Stimulated activated CD8-positive, alpha-beta memory T cell treated with anti-CD3 and anti-CD28 coated beads, Interleukin-4, amount 100 ng/mL, for 1 hour (primary cell): ENCODE measurements at places on chromosomes 5 and 9.

DNA sequence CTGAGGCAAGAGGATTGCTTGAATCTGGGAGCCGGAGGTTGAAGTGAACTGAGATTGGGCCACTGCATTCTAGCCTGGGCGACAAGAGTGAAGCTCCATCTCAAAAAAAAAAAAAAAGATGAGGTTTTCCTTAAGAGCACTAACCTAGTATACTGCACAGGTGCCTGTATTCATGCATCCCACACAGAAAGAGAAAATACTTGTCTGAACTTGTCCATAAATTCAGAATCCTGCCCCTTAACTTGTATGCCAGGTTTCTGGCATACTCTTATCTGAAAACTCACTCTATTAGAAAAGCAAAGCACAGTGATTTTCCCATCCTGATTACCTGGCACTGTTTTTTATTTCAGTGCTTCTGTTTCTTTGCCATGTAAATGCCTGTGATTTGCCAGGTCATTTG lies 125.3 kb upstream of the CDKN2B start:
- no peak for DNase-seq

DNA sequence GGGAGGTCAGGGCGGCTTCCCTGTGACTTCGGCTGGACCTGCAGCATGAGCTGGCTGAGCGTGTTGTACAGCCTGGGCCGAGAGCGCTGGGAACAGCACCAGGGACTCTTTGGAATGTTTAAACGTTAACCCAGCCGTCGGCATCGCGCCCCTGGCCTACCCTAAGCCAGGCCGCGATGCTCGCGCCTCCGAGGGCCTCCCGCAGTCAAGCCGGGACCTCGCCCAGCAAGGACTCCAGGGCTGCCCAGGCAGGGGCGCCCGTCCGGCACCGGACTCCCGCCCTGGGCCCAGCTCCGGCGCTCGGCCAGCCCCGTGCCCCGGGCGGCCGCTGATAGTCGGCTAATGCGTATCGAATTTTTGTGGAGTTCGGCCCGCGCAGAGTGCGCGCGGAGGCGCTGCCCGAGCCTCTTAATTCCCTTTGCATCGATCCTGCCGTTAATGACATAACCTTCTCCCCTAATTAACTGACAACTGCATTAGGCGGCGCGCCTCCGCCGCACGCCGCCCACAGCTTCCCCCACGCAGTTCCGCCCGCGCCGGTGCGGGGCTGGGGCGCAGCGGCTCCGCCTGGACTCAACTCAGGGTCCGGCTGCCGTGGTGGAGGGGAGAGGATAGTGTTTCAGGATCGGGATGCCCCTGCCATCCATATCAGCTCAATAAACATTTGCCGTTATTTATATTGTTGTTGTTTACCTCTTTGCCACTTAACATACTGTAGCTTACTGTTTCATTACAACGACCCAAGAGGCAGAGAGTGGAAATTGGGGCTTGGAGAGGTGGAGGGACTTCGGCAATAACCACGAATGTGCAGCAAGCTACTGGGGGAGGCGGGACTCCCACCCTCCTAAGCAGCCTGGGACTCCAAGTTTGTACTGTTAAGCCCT lies 28.8 kb upstream of the CDC23 start:
- DNase-seq = no peak

DNA sequence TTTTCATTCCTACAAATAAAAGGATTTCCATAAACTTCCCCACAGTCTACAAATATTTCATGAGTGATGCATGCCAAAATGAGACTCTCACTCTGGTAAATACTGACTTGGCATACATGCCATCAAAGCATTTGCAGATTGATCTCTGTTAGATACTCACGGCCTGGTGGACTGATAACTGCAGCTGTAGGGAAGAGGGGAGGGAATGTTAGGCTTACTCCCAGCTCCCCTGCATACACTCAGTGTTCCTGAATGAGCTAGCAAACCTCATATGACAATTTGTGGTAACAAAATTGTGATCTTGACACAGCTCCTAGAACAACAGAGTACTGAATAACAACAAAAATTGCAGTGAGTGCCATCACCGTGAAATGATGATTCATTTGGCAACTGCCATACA lies 435.3 kb downstream of the NR2F1-AS1 start:
- no peak for DNase-seq

DNA sequence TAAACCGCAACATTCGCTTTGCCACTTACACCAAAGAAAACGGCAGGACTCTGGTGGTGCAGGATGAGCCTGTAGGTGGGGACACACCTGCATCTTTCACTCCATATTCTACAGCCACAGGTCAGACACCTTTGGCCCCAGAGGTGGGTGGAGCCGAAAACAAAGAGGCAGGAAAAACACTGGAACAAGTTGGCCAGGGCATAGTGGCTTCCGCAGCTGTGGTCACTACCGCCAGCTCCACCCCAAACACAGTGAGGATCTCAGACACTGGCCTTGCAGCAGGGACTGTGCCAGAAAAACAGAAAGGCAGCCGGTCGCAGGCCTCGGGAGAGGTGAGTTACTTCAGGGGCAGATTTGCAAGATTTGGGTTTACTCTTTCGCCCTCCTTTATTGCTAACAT lies 33.8 kb downstream of the KDM3B start:
- DNase-seq = no peak

DNA sequence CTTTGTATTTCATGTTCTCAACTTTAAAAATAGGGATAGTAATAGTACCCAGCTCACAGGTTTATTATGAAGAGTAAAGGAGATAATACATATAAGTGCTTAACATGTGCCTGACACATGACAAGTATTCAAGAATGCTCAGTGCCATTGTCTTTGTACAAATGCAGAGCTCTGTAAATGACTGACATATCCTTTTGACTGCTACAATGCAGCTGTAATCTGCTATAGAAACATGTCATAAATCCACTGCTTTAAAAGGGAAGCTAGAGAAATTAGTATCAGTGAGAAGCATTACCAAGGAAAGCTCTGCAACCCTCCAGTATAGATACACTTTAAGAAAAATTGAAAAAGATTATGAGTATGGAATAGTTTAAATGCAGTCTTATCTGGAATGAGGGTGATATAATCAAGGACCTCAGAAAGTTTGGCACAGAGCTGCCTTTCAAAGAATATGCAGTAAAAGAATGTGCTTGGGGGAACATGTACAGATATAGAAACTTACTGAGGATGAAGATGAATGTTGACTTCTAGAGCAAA lies 17.9 kb downstream of the ERAP1 start:
- DNase-seq = no peak

DNA sequence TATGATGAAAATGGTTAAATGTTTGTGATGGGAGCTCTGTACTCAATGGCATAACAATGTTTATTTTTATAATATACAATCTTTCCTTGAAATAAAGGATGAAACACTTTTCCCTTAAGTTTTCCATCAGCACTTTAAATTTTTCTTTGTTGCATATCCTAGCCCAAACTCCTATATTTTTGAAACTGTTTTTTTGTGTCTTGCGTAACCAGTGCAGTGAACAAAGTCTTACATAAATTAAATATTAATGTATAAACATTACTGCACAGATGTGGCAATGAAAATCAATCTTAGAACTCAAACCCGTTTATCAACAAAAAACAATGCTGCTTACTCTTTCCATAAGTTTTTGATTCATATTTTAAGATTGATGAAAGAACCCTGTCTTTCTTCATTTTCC lies 34.1 kb upstream of the IL31RA start:
- DNase-seq = no peak

DNA sequence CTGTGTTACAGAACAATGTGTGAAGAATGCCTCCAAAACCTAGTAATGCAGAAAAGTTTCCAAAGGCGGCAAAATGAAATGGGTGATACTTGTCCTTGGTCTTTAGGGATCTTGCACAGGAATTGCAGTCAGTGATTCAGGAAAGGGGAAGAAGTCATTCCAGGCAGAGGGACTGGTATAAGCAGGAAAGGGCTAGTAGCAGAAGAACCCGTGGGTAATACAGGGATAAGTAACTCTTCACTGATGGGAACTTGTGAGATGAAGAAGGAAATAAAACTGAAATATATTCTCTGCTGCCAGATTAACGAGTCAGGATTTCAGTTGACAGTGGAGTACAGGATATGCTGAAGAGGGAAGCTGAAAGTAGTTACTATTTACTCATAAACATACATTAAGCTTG lies 1.2 kb downstream of the SRFBP1 start:
- no peak for DNase-seq

- DNase-seq = no peak
These were observed 368.0 kb upstream of the GRIN3A start for GRCh38 chr9:102106439-102106838.

DNA sequence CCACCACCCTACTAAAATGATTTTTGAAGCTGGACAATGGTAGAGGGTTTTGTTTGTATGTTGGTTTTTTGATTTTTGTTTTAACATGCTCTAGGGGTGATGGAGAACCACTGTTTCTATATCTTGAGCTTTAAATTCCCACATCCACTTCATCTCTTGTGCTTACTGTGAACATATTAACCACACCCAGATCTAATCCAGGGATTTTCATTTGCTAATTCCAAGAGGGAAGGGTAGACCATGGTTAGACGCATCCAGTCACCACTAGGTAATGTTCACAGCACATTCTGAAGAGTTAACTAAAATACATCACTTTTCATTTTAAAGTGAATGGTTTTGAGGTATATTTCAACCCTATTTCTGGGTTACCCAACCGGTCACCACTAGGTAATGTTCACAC lies 36.5 kb upstream of the IQGAP2 start:
- no peak for DNase-seq

GRCh38 chr5:14521748-14522147 lies 59.8 kb upstream of the OTULINL start:
- no peak for DNase-seq

DNA sequence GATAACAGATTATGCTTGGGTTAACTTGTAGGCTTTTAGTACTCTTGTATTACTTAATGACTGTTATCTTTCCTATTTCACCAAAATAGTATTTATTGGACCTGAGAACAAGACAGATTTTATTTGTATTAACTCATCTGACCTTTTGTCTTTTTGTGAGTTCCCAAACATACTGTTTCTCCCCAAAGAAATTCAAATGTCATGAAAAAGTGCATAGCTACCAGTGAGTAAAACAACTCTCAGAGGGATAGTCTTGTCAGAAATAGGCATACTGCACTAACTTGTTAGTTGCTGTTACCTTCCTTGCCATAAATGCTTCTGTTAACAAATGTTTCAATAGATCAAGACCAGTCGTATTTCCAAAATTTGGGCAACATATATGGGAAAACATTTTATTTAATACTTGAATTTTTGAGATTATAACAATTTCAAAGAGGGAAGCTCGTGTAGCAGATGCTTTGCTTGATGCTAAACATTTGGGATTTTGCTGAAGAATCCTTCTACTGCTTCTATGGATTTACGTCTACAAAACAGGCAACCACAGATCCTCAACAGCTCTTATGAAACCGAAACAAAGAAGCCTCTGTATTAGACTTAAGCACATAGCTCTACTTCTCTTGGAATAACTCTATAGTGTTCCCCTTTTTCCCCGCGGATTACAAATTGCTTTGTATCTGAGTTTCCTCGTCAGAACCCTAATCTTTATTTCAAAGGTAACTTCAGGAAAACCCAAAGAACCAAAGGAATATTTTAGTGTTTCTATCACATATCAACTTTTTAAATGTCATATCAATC lies 248.8 kb downstream of the MCTP1 start:
- DNase-seq = no peak

DNA sequence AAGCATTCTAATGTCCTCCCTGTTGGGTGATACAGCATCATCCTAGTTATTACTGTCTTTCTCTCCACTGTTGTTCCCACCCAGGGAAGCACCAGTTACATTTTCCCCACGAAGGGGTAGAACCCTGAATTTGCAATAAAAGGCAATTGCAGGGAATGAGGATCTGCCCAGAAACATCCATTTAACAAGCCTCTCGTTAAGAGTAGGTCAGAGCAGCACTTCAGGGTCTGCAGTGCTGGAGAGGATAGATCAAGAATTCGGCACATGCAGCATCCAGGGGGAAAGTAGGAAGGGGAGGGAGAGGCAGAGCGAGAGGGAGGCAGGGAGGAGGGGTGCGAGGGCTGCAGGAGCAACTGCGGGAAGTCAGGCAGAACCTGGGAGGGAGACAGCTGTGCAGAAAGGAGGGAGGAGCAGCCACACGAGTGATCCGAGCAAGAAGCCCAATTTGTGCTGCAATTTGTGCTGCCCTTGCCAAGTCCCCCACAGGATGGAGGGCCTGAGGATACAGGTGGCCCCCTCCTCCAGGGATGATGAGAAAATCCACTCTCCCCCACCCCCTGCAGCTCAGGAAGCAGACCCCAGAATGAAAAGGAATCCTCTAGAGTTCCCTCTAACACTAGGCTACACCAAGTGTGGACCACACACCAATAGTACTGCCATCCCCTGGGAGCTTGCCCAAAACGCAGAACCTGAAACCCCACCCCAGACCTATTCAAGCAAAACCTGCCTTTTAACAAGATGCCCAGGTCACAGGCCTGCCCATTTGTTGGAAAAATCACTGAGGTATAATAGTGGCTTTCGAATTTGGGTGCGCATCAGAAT lies 62.2 kb downstream of the EPB41L4B start:
- DNase-seq = no peak

GRCh38 chr9:5205071-5205470 lies 19.6 kb upstream of the INSL6 start:
- DNase-seq = no peak

GRCh38 chr9:123940721-123941523 lies 11.0 kb upstream of the DENND1A start:
- no peak for DNase-seq

DNA sequence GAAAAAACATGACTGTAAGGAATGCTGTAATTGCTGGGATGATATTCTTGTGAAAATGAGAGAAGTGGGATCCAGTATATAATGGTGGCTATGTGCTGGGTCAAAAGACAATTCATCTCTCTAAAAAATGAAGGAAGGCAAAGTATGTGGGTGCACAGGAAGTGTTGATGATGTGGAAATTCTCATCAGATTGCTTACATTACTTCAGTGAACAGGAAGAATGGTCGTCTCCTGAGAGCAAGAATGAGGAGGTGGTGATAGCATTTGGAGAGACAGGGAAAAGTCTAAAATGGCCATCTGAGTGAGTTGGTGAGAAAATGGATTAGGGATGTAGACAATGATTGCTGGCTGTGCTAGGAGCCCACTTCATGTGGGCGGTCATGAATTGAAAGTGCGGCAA lies 253.5 kb upstream of the NREP start:
- no peak for DNase-seq
